Stimulated activated CD4-positive, alpha-beta T cell treated with anti-CD3 and anti-CD28 coated beads, TNF-alpha, amount 100 ng/mL, for 1 hour (primary cell): ENCODE measurements at places on chromosomes 1 and 21.

DNA sequence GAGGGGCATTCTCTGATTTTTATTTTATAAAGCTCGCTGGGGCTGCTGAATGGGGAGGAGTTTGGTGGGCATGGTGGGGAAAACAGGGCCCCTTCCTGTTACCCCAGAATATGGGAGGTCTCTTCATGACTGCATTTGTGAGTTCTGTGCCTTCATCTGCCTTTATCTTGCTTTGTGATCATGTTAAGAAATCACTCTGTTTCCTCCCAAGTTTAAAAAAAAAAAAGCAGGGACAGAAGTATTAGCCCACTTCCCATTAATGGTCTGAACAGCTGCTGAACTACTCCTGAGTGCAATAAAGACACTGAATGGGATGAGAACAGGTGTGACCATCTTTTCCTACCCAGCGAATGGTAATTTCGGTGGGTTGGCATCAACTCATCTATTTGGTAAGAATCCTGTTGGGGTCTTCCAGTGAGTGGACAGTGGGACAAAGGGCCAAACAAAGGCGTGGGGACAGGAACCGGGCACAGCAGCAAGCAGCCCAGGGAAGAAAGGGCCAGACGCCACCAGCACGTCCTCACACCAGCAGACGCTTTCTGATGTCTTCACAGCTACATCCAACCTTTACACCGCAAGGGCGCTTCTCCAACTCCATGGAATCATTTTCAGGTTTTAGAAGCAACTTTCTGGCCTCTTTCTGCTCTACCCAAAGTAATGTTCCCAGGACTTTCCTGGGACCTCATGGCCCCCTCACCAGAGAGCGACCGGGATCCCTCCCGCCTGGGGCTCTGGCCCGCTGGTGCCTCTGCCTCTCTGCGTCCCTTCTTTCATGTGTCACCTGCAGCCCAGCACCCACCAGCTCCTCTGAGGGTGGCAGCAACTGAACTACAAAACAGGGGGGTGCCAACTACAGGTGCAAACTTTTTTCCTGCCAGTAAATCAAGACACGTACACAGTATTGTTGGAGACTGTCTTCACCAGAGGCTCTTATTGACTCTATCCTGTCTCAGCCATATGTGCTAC, 160.2 kb downstream of the ADSS2 start:
- no peak for DNase-seq

GRCh38 chr1:39076127-39076798, 50.1 kb downstream of the NDUFS5 start:
- no peak for DNase-seq

DNA sequence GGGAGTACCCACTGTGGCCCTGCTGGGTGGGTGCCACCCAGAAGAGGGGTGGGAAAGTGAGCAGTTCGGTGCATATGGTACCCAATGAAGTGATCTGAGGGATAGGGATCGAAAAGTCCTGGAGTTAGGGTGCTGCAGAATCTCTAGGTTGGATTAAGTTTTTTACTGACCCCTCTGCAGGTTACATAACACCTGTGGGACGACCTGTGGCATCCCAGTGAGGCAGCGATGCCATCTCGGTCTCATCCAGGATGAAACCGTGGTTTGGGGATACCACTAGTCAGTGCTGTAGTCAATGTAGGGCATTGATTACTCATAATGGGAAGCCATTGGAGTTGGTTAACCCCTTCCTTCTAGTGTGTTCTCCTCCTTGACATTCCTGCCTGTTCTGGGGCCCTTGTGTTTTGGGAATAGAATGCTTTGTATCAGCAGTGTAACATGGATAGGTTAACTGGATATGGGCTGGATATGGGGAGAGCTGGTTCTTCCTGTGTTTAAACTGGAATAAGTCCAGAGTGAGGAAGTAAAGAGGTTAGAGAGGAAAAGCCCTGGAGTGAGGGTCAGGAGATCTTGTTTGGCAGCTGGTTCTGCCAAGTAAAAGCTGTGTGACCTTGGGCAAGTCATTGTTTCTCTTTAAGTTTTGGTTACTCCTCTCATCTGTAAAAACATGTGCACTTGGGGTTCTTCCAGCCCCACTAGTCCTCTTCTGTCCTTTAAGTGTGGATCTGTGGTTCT, 42.8 kb upstream of the ATF3 start:
- DNase-seq: no peak

- no peak for DNase-seq
Observed at GRCh38 chr1:205247130-205247921, 19.6 kb downstream of the TMCC2 start.

DNA sequence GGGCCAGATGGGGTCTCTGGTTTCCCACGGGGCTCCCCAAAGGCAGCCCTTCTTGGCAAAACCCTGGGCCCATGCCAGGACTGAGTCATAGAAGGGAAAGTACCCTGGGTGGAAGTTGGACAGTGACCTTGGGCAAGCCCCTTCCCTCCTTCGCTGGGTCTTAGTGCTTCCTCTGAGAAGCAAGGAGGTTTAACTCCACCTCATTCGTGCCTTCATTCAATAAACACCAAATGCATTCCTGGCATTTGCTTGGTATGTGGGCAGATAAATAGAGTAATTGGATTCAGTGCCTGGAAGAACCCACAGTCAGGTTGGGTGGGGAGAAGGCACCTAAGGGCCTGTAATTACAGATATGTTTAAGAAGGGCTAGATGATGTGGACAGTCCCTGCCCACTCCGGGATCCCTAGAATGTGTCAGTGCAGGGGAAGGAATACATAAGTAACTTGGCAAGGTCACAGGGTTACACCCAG, 36.3 kb upstream of the CITED4 start:
- no peak for DNase-seq

- no peak for DNase-seq
Observed at GRCh38 chr1:90713741-90714509, 3.2 kb downstream of the BARHL2 start.

- DNase-seq: no peak
Observed at GRCh38 chr1:74523873-74524480, 11.6 kb upstream of the LRRC53 start.

- no peak for DNase-seq
Observed at GRCh38 chr1:46804926-46805325, 6.1 kb downstream of the CYP4B1 start.

DNA sequence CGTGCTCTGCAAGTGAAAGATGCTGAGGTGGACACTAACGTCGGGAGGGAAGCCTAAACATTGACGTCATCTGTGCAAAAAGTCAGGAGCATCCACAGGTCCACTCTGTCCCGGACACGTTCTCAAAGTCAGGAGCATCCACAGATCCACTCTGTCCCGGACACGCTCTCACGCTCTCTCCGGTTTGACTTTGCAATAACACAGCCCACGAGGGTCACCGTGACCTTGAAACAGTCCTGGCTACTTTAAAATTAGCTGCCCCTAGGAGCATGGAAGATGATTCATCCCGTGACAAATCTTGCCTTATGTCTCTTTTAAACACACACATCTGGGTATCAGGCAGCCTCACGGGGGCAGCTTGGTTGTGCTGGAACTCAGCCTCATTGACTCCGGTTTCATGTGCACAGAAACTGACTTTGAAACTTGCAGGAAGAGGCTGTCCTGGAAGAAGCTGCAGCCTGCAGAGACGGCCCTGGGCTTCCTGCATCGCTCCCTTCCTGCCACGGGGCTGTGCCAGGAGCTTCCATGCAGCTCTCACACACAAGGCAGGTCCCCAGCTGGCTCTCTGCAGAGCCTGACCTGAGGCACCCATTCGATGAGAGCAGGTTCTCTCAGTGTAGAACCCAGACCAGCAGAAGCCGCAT, 18.1 kb upstream of the COL18A1 start:
- DNase-seq: no peak

DNA sequence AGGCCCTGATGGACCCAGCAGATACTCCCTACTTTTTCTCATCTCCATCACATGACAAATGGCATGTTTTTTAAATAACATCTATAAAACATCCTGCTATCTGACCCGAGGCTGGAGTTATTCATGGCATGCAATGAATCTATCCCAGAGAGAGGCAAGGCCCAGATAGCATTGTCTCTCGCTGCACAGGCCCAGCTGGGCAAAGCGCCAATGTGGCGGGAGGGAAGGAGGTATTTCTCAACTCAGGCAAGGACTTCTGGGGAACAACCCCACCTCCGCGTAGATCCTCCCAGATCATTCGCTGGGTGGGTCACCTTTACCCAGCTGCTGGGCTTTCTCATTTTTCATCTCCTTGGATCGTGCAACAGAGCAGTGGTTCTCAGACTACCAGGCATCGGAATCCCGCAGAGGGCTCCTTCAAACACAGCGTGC, 59.8 kb downstream of the ERG start:
- DNase-seq: no peak

GRCh38 chr21:33286600-33287456, 20.7 kb downstream of the IL10RB start:
- no peak for DNase-seq

DNA sequence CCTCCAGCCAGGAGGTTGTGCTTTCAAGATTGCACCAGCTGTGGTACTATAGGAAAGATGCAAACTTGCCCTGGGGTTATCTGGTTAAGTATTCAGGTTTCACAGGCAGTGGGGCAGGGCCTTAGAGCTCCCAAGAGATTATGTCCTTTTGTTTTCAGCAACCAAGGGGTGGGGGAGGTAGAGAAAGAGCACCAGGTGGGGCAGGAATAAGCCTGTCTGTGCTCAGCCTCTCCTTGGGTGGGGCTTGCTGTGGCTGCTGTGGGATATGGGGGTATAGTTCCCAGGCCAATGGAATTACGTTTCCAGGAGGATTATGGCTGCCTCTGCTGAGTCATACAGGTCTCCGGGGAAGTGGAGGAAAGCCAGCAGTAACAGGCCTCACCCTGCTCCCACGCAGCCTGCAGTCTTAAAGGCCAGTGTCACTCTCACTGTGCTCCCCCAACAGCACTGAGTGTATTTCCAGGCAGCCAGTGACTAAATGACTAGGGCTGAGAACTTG, 508.6 kb downstream of the RWDD3 start:
- no peak for DNase-seq

GRCh38 chr1:178004926-178005391, 35.1 kb upstream of the SEC16B start:
- no peak for DNase-seq

DNA sequence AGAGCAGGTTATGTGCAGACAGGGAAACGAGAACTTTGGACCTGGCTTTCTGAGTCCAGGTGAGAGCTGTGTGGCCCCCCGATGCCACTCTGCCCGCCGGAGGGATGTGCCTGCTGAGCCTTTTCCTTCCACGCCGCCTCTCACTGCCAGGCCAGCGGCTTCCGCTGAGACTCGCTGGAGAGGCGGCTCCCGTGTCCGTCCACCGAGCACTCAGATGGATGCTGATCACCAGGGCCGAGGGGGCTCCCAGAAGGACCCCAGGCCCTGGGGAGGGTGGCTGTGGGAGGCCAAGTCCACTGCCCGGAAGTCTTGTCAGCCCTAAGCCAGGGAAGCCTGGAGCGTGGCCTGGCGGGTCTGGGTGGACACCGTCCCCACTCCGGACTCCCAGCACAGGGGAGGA, 16.5 kb downstream of the CSTB start:
- no peak for DNase-seq

- DNase-seq: no peak
Observed at GRCh38 chr1:121586369-121587229, 401.8 kb downstream of the SRGAP2C start.

- DNase-seq: no peak
Observed at GRCh38 chr1:92679980-92680379, 104.9 kb downstream of the EVI5 start.

DNA sequence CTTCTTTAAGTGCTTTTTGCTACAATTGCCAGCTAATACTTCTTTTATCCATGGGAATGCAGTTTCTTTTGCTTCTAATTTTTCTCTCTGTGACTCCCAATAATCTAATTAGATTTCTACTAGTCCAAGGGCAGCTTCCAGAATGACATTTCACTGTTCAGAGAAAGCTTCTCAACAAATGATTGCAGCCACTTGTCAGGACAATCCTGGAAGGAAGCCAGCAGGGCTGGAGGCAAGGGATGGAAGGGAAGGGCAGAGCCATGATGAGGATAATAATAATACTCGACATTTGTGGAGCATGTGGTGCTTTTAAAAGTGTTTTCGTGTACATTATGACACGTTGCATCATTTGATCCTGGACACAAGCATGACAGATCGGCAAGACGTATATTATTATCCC, 19.4 kb downstream of the F11R start:
- DNase-seq: no peak

GRCh38 chr21:16213518-16213917, 483.7 kb downstream of the USP25 start:
- no peak for DNase-seq

DNA sequence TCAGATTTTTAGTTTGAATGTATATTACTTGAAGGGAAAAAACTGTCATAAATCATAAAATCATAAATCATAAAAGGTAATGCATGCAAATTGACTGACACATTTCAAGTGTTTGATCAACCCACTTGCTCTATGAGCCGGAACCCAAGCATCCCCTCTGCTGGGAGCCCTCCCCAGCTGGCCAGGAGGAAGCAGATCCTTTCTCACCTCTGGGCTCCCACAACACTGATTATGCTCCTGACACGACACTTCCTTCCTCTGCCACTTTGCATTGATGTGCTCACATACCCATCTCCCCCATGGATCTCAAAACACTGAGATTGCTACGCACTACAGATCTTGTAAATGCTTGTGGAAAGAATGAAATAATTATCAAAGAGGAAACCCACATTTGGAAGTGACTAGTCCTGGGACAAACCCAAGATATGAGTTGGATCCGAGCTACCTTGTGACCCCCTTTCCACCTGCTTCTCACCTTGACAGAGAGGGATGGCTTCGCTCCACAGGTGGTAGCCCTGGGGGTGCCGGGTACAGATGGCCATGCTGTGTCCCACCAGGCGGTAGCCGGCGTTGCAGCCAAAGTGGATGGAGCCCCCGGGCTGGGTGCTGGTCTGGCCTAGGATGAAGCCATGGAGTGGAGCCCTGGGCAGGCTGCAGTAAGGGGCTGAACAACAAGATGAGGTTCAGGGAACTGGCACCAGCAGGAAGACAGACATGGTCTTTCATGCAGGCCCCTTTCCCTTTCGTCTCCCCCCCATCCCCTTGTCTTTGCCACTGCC, 104.6 kb downstream of the ZSCAN20 start:
- DNase-seq: no peak

DNA sequence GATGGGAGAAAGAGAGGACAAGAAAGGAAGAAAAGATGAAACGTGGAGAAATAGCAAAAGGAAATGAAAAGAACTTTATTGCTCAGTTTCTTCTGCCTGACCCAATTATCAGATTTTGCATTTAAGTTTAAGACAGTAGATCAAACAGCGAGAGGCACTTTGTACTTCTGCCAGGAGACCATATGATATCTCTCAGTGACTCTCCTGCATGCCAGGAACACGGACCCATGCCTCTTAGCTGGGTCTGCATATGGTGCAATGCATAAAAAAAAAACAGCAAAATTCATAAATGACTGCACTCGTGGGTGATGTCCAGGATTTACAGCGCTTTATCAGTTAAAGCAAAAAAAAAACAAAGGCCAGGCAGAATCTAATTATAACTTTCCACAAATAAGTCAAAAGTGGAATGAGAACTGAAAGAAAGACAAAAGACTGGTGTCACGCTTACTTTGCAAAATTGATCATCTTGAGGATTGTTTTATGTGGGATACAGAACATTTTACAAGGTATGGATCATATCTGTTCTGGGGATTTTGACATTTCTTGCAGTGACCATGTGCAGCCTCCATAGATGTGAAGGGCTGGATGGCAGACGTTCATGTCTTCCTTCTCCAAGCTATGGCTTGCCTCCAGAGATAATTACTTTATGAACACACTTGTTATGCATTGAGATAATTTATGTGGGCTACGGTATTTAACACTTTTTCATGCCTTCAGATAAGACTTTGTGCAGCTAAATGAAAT, 79.5 kb downstream of the RUNX1 start:
- DNase-seq: no peak
